ENCODE measurements at places on chromosomes 3 and 15.

DNA sequence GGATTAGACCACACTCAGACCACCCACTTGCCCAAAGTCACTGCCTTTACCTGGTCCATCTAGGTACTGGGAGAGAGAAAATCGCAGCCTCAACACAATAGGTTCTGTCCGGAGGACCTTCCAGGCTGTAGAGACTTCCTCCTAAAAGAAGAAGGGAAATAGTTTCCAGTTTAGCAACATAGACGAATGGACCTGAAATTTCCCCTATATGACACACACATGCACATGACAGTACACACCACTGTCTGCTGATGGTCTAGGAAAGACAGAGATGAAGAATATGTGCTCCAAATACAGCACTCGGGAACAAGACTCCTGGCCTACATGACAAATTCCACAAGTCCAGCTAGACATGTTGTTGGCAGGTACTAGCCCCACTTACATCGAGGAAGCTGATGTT lies 7.3 kb downstream of the PARP6 start:
- no peak for DNase-seq

GRCh38 chr15:93987068-93987467 lies 244.3 kb upstream of the MCTP2 start:
- no peak for DNase-seq

DNA sequence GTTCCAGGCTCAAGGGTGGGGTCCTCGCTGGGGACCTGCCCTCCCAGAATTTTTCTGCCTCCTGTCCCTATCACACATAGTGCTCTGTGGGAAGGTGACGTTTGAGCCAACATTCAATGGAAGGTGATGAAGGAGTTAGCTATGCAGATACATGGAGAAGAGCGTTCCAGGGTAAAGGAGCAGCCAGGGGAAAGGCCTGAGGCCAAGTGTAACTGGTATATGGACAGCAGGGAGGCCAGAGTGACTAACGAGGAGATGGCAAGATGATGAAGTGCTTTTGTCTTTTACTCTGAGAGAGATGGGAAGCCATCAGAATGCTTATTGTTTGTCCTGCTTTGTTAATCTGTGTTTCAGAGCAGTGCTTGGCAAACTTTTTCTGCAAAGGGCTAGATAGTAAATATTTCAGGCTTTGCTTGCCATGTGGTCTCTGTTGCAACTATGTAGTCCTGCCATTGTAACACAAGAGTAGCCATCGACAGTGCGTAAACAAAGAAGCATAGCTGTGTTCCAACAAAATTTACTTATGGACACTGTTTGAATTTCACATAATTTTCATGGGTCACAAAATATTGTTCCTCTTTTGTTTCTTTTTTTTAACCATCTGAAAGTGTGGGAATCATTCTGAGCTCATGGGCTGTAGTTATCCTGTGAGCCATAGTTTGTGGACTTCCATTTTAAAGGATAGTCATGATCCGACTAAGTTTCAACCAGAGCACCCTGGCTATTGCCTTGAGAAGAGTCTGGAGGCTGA lies 25.8 kb upstream of the PIAS1 start:
- no peak for DNase-seq

GRCh38 chr3:37968813-37969595 lies 21.6 kb upstream of the VILL start:
- no peak for DNase-seq

- DNase-seq = no peak
These were observed 277.3 kb upstream of the NR2F2 start for GRCh38 chr15:96053031-96053780.

DNA sequence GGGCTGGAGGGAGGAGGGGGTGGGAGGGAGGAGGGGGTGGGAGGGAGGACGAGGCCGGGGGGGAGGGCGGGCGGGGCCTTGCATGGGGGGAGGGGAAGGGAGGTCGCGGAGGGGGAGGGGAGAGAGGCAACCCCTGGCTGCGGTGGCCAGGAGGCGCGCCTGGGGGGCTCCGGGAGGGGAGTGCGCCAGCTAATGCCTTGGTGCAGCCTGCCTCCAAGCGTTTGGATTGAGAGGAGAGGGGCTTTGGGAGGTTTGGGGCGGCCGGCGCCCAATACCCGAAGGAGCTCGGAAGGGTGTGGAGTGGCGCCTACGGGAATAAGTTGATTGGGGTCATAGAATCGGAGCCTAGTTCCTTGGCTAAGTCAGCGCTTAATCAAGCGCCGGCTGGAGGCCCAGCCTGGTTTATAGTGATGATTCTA lies 557 bp downstream of the TFG start:
- no peak for DNase-seq

GRCh38 chr3:172800156-172800555 lies 49.6 kb downstream of the ECT2 start:
- no peak for DNase-seq

DNA sequence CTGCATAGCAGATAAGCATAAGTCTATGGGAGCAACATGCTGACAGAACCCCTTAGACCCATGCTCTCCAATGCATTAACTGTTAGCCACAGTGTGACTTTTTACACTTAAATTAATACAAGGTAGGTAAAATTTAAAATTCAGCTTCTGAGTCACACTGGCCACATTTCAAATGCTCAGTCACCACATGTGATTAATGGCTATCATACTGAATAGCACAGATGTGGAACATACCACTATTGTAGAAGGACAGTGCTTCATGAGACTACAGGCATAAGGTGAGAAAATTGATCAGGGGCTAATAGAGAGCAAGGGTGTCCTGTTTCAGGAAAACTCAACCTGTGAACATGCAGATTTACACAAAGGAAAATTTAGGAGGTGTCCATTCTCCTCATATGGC lies 357.0 kb upstream of the SEMA6D start:
- DNase-seq = no peak

DNA sequence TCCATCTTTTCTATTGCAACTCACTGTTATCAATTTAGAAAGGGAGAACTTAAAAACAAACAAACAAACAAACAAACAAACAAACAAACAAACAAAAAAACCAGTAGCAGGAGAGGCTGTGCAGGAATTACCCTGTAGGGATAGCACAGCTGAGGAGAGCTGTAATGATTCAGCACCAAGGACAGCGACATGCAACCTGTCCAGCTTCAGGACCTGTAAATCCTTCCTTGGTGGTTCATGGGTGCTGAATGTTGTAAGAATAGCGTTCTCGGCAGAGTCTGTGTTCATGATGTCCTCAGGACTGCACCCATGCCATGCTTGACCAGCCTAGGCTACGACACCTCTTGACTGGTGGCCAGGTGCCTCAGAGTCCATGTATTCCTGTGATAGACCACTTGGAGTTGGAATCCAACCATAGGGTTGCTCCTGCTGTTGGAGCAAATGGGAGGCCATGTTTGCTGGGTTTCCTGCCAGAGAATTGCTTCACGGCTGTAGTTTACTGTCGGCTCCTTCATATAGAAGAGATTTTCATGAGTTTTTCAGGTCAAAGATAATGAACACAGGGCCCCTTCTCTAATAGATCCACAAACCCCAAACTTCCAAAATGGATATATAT lies 65.9 kb downstream of the CACNA2D3 start:
- DNase-seq = peak; percentile 8

DNA sequence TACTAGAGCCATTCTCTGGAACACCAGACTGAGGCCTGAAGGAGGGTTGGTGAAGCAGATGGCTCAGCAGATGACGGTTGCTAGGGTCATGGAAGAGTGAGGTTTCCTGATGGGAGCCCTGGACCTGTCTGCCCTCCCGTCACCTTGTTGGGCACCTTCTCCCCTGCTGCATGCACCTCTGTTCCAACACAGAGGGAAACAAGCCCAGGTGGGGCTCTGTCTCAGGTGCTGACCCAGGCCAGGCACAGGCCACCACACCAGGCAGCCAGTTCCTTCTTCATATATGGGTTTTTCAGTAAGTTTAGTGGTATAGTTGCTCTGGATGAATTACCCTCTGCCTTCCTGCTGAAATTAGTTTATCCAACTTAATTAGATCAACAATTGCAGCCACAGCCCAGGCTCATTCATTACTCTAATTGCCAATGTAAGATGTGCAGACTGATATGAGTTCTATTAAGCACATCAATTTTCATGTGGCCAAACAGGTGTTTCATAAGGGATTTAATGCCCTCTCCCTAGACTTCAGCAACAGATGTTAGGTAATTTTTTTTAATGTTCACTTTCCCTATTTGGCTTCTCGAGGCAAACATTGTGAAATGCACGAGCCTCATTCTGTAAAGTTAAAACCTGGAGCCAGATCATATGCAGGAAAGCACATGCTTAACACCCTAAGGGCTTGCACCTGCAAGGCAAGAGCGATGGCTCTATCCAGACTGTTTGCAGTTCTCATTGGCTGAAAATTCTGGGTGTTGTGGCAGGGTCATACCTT lies 174.8 kb downstream of the CHDH start:
- DNase-seq = no peak

DNA sequence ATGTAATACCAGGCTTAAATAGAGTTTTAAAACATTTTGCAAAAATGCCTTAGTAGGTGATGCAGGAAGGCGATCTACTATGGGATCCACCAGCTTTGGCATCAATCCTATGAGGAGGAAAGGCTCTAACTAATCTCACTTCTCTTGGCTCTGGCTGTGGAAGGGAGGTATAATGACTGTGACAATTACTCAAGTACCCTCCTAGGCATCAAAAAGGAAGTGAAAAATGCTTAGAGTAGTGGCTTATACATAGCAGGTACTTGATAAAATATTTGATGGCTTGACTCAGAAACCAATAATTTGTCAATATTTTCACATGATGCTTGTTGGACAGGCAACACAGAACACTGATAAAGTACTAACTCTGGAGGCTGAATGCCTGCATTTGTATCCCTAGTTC lies 34.1 kb upstream of the SERPINI2 start:
- no peak for DNase-seq

DNA sequence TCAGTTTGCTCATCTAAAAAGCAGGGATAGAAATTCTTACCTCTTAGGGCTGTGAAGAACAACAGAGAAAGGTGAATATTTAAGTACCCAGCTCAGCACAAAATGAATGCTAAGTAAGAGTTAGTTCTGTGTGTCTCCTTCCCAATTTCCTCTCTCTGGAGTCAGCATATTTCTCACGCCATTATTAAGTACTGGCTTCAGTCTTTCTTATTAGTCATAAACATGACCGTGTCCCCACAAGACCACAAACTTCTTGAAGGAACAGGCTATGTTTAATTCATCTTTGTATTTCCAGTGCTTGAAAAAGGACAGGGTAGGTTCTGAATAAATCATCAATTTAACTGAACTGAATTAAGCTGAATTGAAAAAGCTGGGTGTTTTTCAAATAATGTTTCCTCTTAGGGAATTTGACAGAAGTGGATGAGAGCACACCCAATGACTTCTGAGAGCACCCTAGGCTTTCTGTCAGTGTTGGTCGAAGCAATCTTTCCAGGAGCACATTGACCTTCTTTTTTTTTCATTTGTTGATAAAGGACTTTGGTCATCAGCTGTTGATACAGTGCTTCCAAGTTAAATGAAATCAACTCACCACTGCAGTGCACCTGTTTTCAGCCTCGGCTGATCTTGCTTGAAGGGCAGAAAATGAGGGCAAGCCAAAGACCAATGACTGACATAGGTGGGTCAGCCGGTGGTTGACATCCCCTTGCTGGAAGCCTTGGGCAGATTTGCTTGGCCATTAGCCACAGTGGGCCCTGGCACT lies 324.6 kb downstream of the MFSD1 start:
- no peak for DNase-seq

DNA sequence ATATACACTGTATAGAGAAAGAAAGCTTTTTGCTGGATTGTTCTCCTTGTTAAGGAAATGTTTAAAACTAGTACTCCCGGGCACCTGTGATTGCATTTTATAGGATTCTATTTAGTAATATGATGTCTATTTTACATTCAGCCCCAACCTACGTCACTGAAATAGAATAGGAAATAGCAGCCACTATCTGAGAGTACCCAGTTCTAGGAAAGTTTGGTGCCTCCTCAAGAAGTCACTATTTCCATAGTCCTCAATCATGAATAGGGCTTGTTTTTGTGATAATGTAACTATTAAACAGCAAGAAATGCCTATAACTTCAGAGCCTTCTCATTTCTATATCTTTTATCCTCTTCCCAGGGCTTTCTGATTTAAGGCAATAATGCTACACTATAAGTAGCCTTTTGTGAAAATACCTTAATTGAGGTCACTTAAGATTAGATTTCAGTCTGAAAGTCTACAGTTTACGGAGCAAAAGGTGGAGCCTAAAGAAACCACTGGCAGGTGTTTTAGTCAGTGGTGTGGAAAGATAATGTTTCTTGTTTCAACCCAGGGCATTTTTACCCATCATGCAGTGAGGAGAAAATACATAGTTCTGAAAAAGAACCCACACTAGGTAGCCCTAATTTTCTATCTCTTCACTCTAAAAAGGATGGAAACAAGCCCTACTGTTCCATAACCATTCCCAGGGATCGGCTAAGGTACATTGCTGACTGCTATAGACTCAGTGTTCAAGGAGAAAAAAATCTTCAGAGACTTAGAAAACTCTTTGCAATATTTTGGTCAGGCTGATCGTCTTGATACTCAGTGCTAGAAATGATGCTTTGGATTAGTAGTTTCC lies 38.7 kb downstream of the TIGIT start:
- DNase-seq = no peak

DNA sequence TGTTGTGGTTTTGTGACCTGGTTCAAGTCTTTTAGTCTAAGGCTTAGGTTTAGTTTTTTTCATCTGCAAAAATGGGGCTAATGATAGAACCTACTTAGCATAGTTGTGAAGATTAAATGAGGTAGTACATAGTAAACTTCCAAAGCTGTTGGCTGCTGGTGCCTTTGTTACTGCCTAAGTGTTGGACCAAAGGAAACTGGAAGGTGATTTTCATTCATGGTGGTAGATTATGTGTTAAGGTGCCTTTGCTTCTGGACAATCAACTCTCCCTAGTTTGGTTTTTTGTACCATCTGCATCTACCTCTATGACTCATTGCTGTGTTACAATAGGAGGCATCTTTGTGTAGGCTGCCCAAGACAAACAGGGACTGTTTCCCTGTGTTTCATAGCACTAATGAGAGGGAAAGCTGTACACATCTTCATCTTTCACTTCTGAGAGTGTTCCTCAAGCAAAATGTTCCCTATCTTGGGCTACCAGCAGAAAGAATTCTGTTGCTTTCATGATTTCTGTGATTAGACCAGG lies 3.2 kb downstream of the MAP2K1 start:
- DNase-seq = no peak

DNA sequence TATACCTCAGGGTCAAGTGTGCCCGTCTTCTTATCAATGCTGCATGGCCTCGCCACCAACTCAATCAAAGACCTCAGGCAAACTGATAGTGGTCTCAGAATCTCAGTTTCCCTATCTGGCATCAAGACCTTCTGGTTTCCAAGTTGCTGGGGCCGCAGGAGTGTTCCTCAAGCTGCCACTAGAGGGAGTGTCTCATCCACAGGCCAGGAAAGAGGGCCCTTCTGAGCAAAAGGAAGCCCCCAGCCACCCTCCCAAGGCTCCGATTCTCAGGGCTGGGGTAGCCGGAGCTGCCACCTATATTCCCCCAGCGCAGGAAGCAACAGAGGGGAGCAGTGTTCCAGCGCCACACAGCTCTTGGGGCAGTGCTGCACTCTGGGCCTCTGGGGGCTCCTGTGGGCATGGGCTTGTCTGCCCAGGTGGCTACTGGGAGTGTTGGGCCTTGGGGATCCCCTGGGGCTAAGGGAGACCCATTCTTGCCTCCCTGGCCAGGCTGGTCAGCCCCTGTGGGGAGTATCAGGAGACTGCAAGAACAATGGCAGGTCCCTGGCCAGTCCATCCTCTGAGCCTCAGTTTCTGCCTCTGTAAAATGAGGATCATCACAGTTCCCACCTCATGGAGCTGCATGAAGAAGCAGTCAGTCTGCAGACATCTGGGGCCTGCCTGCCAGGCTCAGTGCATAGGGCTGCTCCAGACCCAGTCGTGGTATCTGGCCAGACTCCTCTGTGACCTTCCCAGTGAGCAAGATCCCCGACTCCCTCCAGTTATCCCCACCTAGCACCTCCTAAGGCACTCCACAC lies 23.4 kb upstream of the SEC13 start:
- DNase-seq = peak; percentile 85

GRCh38 chr3:36591959-36592358 lies 172.4 kb downstream of the DCLK3 start:
- DNase-seq = no peak

Data from GM12891 (cell line).